IPS DF 6.9 (cell line): ENCODE measurements at places on chromosomes 12 and 14.

DNA sequence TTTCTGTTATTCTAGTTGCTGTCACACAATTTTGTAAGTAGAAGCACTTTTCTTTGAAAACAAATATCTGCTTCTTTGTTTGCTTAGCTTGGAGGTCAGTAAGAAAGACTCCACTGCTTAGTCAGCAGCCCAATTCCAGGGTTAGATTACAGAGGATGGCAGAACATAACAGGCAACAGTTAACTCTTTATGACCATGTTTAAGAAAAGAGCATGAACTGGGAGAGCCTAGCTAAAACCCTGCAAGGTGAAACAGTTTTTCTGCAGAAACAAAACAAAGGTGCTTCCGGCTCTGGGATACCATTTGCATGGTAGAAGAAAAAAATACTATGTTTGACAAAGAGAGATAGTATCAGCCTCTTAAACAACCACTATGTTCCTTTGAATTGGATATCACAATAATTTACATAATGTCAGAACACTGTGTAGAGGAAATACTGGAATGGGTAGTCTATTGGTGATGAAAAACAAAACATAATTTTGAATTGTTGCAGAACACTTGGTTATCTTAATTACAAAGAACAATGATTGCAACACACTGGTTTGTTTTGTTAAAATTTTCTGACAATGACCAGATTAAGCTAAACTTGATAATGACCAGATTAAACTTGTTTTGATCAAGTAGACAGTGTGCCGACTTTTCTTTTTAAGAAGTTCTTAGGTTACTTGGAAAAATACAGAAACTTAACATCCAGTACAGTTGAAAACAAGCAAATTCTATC lies 22.4 kb upstream of the PPM1H start:
- H3K4me1 ChIP-seq = no peaks in the 10 kb centered on the region; the same call in 1 of the 2 replicates
- no peak for DNase-seq

- no peaks in the 10 kb centered on the region for H3K27me3 ChIP-seq
- H3K36me3 ChIP-seq = no peaks in the 10 kb centered on the region
- H3K27ac ChIP-seq = no peak overlapping the region
- no peak overlapping the region for H3K4me3 ChIP-seq
- peaks cover 2% of the 10 kb centered on the region; the same call in 1 of the 2 replicates for H3K4me1 ChIP-seq
Observed at GRCh38 chr14:97602438-97603117, 805.4 kb downstream of the VRK1 start.

GRCh38 chr12:104490186-104490585 lies 33.4 kb downstream of the CHST11 start:
- no peaks in the 10 kb centered on the region for H3K4me1 ChIP-seq
- H3K4me3 ChIP-seq = no peak overlapping the region
- no peaks in the 10 kb centered on the region for H3K27me3 ChIP-seq
- no peaks in the 10 kb centered on the region for H3K36me3 ChIP-seq
- no peak for DNase-seq

DNA sequence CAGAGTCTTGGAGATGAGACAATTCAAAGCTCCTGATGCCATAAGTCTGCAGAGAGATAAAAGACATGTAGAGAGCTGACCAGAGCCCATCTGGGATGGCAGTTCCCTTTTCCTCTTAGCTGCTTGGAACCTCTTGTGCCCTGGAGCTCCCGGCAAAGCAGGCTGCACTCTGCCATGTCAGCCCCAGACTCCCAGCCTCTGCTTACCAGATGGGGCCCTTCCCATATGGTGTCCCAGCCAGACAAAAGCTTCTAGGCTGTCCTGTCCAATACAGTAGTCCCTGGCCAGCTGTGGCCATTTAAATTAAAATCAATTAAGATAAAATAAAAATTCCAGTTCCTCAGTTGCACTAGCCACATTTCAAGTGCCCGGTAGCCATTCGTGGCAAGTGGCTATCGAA lies 303.9 kb downstream of the TTC6 start:
- H3K4me3 ChIP-seq = no peak overlapping the region
- peaks cover 1% of the 10 kb centered on the region; the same call in 1 of the 2 replicates for H3K4me1 ChIP-seq
- H3K27ac ChIP-seq = no peak overlapping the region
- H3K27me3 ChIP-seq = no peaks in the 10 kb centered on the region

GRCh38 chr12:75984577-75985182 lies 46.9 kb downstream of the PHLDA1 start:
- H3K27ac ChIP-seq = no peak overlapping the region
- H3K4me3 ChIP-seq = no peak overlapping the region
- no peaks in the 10 kb centered on the region for H3K4me1 ChIP-seq
- H3K36me3 ChIP-seq = no peaks in the 10 kb centered on the region
- no peak for DNase-seq
